ENCODE measurements at places on chromosomes 3 and 15.

- peak; percentile 43 for DNase-seq
Observed at GRCh38 chr3:71681224-71681668, 44.0 kb downstream of the EIF4E3 start.

DNA sequence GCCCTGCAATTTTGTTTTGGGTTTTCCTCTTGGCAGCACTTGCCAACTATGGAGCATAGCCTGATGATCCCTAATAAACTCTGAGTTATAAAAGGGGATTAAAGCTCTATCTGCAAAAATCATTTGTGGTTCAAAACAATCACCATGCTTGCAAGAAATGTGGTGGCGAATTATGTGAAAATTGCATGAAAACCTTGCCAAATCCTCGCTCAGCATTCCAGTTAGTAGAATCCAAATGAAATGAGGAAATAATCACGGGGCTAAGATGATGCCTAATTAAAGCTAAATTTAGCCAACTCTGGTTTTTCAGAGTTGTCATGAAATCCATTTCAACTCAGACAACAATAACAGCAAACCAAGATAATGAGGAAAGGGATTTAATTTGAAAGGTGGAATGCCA lies 73.0 kb upstream of the PROK2 start:
- DNase-seq = no peak

GRCh38 chr3:107880702-107881101 lies 210.1 kb downstream of the CD47 start:
- no peak for DNase-seq

DNA sequence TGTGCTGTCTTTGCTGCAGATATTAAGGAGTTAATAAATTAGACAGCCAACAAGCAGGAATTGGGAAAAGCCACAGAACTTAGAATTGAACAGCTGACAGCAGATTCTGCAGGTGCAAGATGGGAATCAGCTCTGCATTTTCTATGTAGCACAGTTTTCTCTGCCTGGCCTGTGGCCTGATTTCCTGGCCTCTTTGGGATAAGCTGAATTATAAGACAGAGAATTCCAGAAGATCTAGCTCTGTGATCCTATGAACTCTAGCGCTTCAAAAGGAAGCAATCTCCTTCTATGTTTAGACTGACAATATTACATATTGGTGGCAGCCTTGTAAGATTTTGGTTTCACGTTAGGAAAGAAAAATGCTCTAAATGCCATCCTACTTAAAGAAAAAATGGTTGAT lies 24.0 kb upstream of the SOX2 start:
- no peak for DNase-seq

DNA sequence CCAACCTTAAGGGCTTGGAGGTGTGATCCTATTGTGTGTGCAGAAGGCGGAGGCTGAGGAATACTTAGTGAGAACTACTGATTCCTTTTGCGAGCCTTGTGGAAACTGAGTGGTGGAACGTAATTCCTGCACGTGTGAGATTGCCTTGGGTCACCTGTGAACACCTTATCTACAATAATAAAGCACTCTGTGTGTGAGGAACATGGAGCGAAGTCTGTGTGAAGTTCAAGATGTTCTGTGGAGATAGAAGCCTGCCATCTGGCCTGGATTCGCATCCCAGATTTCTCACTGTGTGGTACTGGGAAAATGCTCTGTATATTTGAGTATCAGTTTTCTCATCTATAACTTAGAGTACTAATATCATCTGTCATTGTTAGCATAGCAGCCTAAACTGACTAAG lies 179.5 kb upstream of the PDZRN3 start:
- no peak for DNase-seq

DNA sequence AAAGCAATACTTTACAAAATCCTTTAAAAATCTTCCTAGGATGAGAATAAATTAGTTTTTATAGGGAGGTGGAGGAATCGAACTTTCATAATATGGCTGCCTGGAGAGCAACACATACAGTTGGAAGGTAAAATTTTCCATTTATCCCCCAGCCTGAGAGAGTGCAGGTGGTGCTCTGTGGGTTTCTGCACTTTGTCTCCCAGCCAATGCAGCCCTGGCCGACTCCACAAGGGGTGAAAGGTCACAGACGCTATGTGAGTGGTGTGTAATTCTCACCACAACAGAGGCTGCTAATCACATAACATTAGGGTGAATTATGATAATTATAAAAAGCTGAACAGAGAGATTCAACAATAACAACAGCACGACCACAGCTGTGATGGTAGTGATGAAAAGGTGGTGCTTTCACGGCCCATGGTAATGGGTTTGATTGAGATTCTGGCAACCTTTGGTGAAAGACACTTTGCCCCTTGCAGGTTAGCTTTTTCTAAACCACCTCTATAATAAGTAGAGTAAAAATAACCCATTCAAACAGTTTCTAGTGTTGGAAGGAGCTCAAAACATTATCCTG lies 30.1 kb upstream of the NANOGP8 start:
- DNase-seq = no peak

GRCh38 chr15:33330931-33331330 lies 20.2 kb downstream of the RYR3 start:
- no peak for DNase-seq

GRCh38 chr3:4570840-4571621 lies 77.9 kb downstream of the ITPR1 start:
- DNase-seq = no peak

DNA sequence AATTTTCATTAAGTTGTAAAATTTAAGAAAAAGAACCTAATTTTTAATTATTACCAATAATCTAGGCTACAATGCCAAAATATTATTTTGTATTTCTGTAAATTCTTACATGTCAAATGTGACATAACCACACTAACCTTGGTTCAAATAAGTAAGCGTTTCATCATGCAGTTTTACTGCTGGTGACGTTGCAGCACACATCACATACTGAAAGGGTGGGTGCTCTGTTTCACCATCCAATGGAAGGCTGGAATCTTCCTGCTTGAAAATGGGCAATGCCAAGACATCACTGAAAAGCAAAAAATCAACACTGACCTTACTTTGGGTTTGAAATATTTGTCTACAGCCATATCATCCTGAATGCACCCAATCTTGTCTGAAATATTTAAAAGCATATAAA lies 14.8 kb downstream of the UBP1 start:
- no peak for DNase-seq

- no peak for DNase-seq
Observed at GRCh38 chr15:51398626-51399025, 57.2 kb downstream of the GLDN start.

- peak; percentile 60 for DNase-seq
Observed at GRCh38 chr3:10008588-10009344, 17.5 kb upstream of the FANCD2 start.

DNA sequence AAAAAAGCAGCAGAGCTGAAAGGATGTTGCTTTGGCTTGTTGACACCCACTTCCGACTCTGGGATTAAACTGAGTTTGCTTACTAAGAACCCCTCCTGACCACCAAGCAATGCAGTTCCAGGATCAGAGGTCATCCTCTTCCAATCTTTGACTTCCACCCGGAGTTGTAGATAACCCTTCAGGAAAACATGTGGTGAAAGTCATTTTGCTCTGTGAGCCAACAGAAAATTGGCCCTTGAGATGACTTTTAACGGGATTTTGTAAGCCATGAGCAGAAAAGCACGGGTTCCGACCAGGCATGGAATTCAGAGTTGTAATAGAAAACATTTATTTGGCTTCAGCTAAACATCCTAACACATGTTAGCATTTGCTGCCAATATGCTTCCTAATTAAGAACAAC lies 171.6 kb upstream of the NR2F2 start:
- DNase-seq = no peak

DNA sequence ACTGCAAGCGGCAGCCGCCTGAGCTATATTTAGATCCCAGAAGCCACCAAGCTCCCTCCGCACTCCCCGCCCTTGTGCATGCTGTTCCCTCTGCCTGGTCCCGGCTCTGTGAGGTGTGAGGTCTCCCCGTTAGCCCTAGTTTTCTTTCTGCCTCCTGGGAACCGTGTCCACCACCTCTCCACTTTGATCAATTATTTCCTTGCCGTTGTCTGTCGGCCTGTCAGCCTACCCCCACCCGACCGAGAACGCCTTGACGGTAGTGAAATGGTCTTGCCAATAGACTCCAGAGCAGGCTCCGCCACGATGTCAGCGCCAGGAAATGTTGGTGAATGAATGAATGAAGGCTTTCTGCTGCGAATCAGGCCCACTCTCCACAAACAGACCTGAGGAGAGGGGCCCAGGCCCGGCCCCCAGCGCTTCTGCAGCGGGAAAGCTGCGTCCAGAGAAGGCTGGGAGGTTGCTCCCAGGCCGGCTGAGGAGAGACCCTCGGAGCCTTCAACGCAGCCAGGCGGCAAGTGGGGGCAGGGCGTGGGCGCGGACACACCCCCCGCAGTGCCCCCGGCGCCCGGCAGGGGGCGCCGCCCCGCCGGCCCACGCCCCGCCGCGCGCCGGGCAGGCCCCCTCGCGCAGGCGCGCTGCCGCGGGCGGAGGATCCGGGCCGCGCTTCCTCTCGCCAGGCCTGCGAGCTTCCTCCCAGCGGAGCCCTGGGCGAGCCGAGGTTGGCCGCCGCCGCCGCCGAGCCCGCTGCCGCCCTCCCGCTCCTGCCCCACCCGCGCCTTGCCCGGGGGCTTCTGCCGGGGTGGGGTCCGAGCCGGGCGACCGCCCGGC lies at the start of gene CSK:
TSS of gene CSK (plus strand) at position 650 of the 828 bp plus-strand sequence. CDS start 16,218 bp downstream, outside the sequence.
- peak; percentile 15 for DNase-seq

DNA sequence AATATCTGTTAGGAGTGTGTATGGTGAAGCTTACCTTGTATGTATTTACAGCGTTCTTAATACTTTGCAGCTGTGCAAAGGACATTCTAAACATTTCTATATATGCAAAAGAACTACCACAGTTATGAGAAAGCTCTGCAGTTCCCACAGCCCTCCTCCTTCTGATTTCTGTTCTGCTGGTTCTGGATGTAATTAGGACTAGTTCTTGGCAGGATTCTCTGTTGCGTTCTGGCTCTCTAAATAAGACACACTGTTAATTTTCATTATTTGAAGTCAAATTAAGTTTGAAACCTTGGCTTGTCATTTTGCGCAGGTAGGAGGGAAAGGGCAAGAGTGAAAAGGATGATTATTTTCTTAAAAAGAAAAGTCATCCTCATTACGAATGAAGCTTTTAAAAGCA lies 76.4 kb downstream of the FNDC3B start:
- no peak for DNase-seq

DNA sequence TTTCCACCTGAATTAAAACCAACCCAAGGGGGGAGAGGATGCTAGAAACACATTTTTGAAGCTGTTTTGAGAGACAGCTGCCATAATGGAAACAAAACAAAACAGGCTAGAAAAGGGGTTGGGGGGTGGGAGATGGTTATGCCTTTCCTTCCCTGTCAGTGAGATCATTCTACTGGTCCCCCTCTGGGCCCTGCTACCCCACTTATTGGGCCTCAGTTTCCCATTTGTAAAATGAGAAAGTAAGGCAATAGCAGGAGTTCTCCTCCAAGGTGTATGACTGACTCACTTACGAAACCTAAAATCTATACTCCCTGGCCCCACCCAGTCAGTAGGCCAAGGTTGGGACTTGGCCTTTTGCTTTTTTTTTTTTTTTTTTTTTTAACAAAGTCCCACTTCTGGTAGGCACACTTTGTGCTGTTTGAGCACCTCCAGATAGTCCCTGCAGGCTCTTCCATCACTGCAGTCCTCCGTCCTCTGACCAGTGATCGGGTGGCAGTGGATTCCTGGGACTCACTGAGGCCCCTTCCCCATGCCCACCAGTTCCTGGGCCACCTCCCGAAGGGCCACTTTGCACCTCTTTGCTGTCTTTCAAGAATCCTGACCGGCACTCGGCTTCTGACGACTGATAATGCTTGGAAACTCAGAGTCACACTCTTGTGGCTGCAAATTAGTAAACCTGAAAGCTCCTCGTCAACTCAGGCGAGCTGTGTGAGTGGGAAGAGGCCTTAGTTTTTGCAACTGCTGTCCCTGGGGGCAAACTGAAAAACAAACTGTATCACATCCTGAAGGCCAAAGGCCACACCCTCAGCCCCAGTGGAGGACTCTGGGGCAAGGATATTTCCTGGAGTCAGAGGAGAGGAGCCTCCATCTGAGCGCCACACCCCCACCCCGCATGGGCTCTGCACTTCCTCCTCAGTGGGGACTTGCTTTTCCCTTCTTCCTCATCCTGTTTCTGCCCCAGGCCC lies 6.7 kb upstream of the PSTPIP1 start:
- no peak for DNase-seq

GRCh38 chr3:149306751-149307434 lies 26.5 kb downstream of the TM4SF18 start:
- DNase-seq = no peak

DNA sequence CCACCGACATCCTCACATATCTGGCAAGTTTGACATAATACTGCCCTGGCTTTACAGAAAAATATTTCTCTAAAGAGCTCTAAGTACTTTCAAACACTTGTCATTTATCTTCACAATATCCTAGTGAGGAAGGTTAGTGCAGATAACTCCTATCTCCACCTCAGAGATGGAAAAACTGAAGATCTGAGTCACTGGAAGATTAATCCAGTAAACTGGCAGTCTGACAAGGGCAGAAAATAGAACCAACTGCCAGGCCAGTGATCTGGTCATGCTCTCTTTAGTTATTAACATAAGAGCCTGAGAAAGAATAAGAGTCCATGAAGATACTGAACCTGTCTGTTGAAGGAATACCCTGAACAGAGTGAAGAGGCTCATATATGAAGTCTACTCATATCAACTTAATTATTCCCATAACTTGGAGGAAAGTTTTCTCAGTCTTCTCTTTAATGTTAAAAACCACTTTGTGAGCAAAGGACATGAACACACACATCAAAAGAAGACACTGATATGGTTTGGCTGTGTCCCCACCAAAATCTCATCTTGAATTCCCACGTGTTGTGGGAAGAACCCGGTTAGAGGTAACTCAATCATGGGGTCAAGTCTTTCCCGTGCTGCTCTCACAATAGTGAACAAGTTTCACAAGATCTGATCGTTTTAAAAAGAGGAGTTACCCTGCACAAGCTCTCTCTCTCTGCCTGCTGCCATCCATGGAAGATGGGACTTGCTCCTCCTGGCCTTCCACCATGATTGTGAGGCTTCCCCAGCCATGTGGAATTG lies 61.4 kb downstream of the GOLIM4 start:
- peak; percentile 59 for DNase-seq

DNA sequence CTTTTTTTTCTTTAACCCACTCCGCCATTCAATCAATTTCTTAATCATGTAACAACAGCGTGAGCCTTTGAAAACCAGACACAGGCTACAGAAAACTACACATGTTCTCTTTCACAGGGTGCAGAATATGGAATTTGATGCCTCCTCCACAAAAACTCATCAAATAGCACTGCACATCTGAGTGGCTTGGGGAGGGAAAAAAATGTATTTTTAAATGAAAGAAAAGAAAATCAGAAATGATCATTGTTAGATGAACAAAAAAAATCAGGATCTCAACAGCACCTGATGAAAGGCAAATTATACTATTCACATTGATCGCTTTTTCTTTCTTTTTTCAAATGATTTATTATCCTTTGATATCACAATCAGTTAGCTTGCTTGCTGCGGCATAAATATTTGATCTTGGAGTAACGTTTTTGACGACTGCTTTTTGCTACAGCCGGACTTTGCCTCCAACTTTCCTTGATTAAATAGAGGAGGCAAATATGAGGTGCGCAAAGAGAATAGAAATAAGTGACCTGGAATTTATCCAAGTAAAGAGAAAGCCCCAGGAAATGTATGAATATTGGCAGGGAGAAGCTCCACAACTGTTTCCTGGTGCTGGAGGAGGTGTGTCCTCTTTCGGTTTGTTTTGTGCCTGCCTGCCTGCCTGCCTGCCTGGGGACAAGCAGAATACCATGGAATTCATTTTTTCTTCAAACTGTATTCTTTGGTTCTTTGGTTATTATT lies 63.1 kb downstream of the EDEM1 start:
- DNase-seq = no peak

GRCh38 chr3:45552031-45552793 lies 42.3 kb upstream of the LIMD1 start:
- no peak for DNase-seq

Data from kidney glomerular epithelial cell (primary cell).